Trophoblast cell (in vitro differentiated cells and primary cell): ENCODE measurements at places on chromosomes 3 and 15.

DNA sequence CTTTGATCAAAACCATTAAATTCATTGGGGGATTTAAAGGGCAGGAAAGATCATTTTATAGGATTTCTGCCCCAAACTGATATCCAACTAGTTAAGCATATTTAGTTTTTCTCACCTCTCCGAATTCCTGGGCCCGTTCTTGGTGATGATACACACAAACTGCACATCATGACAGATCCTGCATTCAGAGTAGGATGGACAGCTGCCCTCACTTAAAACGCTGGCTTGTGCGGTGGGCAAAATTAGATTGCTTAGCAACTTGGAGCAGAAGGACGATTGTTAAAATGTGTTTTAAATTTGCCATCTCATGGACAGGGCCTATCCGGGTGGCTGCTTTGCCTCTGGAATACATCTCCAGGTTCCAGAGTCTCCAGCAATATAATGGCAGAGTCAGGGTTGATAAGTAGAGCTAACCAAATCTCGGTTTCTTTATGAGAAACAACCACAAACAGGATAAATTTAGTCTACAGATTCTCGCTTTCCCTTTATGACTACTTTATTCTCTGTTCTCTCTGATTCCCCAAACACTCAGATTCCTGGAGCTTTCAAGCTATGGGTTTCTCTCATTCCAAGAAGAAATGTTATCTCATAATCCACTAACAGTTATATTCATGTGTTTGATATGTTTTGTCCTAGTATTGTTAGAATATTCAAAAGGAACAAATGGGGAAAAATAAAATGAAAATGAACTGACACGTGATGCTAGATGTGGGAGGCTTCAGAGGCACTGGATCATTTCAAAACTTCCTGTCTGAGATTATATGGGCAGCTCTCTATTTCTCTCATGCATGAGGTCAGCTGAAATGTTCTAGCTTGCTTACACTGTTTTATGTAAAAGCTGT is 1014.1 kb upstream of the SEMA6D start:
- DNase-seq = no peak
- no peaks in the 10 kb centered on the region for H3K36me3 ChIP-seq
- no peak overlapping the region for H3K4me3 ChIP-seq
- no peak overlapping the region for H3K27ac ChIP-seq

DNA sequence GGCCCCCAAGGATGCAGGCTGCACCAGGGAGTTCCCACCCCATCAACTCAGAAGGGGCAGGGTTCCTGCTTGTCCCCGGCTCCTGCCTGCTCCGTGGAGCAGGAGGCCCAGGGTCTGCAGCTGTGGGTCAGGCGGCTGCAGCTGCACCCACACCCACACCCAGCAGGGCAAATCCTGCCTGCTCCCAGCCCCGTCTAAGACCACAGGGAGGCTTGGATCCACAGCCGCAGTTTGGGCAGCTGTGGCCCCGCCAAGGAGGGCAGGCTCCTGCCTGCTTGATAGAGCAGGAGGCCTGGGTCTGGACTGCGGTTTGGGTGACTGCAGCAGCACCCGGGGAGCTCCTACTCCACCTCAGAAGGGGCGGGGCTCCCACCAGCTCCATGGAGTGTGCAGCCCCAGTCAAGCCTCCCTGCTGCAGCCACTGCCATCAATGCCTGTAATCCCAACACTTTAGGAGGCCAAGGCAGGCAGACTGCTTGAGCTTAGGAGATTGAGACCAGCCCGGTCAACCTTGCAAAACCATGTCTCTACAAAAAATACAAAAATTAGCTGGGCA is 163.6 kb downstream of the OSBPL10 start:
- no peak overlapping the region for H3K27ac ChIP-seq
- H3K4me1 ChIP-seq = no peaks in the 10 kb centered on the region
- no peaks in the 10 kb centered on the region for H3K27me3 ChIP-seq
- no peak for DNase-seq
- H3K36me3 ChIP-seq = no peaks in the 10 kb centered on the region

- no peak overlapping the region for H3K27ac ChIP-seq
- no peaks in the 10 kb centered on the region for H3K36me3 ChIP-seq
- no peak for DNase-seq
These were observed 50.0 kb downstream of the NMNAT3 start for GRCh38 chr3:139627759-139628158.

- no peak overlapping the region for H3K4me3 ChIP-seq
- no peak overlapping the region for H3K27ac ChIP-seq
- no peaks in the 10 kb centered on the region for H3K27me3 ChIP-seq
These were observed 39.7 kb downstream of the ARHGEF3 start for GRCh38 chr3:56761887-56762651.

DNA sequence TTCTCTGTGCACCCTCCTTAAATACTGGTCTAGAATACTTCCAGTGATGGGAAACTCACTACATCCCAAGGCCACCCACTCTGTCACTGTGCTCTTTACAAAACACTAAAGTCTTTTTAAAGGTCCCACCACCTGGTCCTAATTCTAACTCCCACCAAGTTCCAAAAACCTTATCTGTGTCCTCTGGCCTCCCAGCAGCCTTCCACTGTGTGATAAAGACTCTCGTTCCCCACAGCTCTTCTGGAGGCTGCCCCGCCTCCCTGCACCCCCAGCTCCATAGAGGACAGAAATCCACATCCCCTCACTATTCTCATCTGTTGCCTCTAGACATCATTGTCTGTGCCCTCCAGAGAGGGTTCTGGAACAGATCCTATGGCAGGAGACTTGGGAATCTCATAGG is 276.4 kb downstream of the FAM43A start:
- H3K4me3 ChIP-seq = no peak overlapping the region
- no peak overlapping the region for H3K27ac ChIP-seq
- no peaks in the 10 kb centered on the region for H3K4me1 ChIP-seq
- H3K36me3 ChIP-seq = no peaks in the 10 kb centered on the region

DNA sequence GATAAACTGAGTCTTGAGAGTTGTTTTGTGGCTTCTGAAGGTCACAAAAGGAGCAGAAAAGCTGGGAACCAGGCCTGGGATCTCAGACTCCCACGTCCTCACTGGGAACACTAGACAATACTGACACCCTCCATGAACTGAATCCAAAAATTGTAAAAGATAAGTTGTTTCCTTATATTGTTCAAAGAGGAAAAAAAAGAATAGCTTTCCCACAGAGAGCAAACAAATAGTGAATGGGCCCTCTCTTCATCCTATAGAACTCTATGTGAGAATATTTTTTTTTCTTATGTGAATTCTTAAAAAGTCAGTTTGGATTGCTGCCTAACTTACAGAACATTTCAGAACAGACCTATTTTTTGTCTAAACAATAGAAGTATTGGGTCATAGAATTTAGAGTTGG is 203.5 kb downstream of the MECOM start:
- H3K27ac ChIP-seq = no peak overlapping the region
- DNase-seq = no peak
- H3K4me3 ChIP-seq = no peak overlapping the region

DNA sequence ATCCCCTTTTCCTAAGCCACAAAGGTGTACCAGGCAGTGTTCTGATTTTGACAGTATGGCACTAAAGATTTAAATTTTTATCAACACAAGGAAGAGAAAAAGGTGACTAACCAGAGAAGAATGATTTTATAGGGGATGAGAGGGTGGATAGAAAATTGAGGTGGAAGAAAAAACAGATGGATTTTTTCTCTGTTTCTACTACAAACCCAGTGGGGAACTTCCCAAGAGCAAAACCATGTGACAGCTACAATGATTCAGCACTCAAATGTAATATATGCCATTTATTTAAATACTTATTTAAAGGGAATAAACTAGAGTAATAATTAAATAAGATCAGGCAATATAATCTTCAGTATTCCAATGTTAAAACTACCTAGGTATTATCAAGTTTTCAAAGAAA is 11.1 kb downstream of the DCUN1D1 start:
- no peaks in the 10 kb centered on the region for H3K36me3 ChIP-seq
- H3K27me3 ChIP-seq = no peaks in the 10 kb centered on the region
- no peaks in the 10 kb centered on the region for H3K4me1 ChIP-seq
- H3K4me3 ChIP-seq = no peak overlapping the region

- no peak overlapping the region for H3K27ac ChIP-seq
- H3K4me1 ChIP-seq = no peaks in the 10 kb centered on the region
- no peak overlapping the region for H3K4me3 ChIP-seq
- H3K27me3 ChIP-seq = no peaks in the 10 kb centered on the region
- no peaks in the 10 kb centered on the region for H3K36me3 ChIP-seq
These were observed 18.6 kb downstream of the MESP2 start for GRCh38 chr15:89794627-89795241.

GRCh38 chr15:99169769-99170311 is 65.0 kb downstream of the SYNM start:
- H3K4me3 ChIP-seq = no peak overlapping the region
- H3K27ac ChIP-seq = no peak overlapping the region
- no peaks in the 10 kb centered on the region for H3K4me1 ChIP-seq
- H3K36me3 ChIP-seq = peaks cover 22% of the 10 kb centered on the region
- peak; percentile 22 for DNase-seq

GRCh38 chr15:100940767-100941379 is 21.7 kb downstream of the LRRK1 start:
- no peaks in the 10 kb centered on the region for H3K36me3 ChIP-seq
- H3K4me3 ChIP-seq = peak overlapping the region; percentile 53
- H3K27me3 ChIP-seq = no peaks in the 10 kb centered on the region
- no peaks in the 10 kb centered on the region for H3K4me1 ChIP-seq

DNA sequence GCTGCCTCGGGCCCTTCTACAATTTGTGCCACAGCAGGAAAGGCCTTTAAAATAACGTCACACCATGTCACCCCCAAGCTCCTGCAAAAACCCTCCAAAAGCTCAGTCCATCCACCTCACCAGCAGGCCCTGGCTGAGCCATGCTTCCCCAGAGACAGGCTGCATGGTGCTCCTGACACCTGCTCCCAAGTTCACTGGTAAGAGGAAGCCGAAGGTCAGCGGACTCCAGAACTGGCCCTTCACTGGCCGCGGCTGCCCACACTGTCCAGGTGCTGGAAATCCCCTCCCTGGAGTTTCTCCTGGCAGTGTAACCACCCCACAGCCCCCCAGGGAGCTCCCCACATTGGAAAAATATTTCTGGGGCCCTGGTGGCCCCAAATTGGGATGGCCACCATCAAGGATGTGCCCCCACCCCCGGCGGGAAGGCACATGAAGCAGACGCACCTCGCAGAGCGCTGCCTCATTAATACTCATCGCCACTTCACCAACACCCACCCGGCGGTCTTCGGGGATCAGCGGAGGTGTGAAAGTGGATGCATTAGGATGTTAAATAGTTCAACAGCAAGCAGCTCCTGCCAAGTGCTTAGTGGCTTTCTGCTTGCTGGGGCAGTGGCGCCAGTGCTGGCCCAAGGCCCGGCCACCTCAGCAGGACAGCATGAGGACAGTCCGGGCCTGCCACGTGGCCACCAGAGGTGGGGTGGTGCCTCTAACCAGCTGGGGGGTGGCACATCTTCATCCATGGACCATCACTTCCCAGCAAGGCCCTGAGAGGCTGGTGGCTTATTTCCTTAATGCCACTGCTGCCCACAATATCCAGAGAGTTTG is 146.1 kb upstream of the IQSEC1 start:
- no peaks in the 10 kb centered on the region for H3K27me3 ChIP-seq
- peaks cover 11% of the 10 kb centered on the region for H3K4me1 ChIP-seq
- no peaks in the 10 kb centered on the region for H3K36me3 ChIP-seq
- H3K4me3 ChIP-seq = no peak overlapping the region
- no peak overlapping the region for H3K27ac ChIP-seq
- DNase-seq = no peak

- no peaks in the 10 kb centered on the region for H3K4me1 ChIP-seq
- H3K4me3 ChIP-seq = no peak overlapping the region
- H3K27me3 ChIP-seq = no peaks in the 10 kb centered on the region
- no peak overlapping the region for H3K27ac ChIP-seq
- peak; percentile 83 for DNase-seq
These were observed 11.6 kb upstream of the DPH6 start for GRCh38 chr15:35557544-35557943.

GRCh38 chr15:98700519-98700918 is 52.2 kb downstream of the IGF1R start:
- H3K27ac ChIP-seq = no peak overlapping the region
- no peaks in the 10 kb centered on the region for H3K27me3 ChIP-seq
- DNase-seq = no peak
- peaks cover 20% of the 10 kb centered on the region for H3K4me1 ChIP-seq

DNA sequence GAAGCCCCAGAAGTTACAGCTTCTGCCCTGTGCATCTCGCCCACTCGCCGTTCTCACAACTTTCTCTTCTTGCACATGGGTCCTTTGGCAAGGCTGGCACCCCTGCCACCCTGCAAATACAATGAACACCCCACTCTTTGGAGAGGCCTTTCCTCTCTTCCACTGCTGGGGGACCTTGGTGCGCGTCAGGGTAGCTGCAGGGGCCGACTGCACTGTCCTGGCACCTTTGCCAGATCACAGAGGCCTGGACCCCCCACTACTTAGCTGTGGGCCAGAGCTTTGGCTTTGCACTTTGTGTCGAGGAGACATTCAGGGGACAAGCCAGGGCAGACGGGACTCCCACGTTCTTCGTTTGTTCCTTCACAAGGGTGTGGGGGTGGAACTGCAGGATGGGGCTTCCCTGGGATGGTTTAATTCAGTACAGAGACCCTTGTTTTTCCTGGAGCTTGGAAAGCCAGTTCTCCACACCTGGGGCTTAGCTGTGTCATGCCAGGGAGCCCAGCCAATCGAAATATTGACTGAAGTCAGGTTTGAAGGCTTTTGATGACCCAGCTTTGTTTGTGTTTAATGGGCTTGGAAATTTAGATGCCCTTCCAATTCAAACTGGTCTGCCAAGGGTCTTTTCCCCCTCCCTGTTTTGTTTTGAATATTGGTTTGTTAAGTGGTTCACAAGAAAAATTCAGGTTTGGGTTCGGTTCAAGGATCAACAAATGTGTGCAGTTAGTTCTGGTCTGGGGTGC is 256.1 kb upstream of the TLE3 start:
- no peak for DNase-seq
- H3K36me3 ChIP-seq = no peaks in the 10 kb centered on the region
